ENCODE measurements at places on chromosomes 2 and 18. TPM values are rescaled to one million over a fixed set of nuclear protein-coding genes. Genes with fewer than 3 reads are reported as not detected.

DNA sequence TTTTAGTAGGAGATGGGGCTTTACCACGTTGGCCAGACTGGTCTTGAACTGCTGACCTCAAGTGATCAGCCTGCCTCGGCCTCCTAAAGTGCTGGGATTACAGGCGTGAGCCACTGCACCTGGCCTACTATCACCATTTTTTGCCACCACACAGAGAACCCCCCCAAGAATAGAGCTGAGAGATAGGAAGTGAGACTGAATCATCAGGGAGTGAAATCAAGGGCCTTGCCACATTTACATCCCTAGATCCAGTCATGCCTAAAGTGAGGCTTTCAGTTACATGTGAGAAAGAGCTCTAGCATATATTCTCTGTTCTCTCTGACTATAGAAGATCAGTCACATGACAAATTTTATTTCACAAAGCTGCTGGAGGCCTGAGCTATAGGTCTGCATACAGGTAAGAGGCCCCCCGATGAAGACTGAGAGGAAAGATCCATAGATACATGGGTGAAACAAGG lies 28.0 kb upstream of the KCMF1 start:
- no peak for DNase-seq

DNA sequence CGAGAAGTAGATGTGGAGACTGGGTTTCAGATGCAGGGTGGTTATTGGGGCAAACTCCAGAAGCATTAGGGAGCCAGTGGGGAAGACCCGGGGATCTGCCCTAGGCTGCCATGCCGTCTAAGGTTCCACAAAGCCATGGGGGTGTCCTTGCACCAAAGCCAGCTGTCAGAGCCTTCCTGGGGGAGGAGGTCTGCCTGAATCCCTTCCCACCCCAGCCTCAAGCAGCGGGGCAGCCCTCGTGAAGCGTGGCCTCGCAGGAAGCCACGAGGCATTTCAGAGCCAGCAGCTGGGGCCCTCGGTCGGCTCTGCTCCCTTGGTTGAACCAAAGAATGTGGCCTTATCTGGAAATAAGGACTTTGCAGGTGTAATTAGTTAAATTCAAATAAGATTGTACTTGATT lies 51.2 kb upstream of the UBE2F start:
- DNase-seq, result no peak

DNA sequence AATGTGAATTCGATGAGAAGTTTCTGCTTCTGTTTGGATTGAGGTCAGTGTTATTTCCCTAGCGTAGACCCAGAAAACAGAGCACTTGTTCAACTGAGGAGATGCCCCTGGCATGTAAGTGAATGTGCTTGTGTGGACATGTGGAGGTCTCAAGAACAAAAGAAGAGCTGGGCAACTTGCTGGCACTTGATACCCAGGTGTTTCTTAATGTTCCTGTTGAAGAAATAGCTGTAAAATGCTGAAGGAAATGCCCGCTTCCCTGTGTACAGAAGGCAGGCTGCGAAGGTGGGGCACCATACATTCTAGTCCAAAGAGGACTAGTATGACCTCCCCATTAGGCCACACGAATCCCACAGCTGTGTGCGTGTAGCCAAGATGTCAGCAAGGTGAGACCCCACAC lies 9.8 kb upstream of the LBH start:
- no peak for DNase-seq

The CCNYL1 gene
- 5.6 TPM for total RNA-seq

GRCh38 chr18:64714086-64714485 lies 565.2 kb upstream of the LINC00305 start:
- no peak for DNase-seq

The RUFY4 gene
- total RNA-seq, result 5.1 TPM

The DPYSL5 gene
- not detected for total RNA-seq

The CCDC121 gene
- total RNA-seq, result 0.19 TPM

- no peak for DNase-seq
Measured at GRCh38 chr2:222169346-222169745, 129.5 kb downstream of the PAX3 start.

- DNase-seq, result no peak
Measured at GRCh38 chr2:239318790-239319661, 81.8 kb downstream of the HDAC4 start.
